ENCODE measurements at places on chromosomes 1 and 21.
A peak's percentile ranks its signal among the peaks of the same experiment; 100 is the strongest.

GRCh38 chr1:68798071-68798470, 301.2 kb upstream of the DEPDC1 start:
- H3K4me3 ChIP-seq: no peak overlapping the region
- peaks cover 5% of the 10 kb centered on the region for H3K4me1 ChIP-seq
- no peaks in the 10 kb centered on the region for H3K36me3 ChIP-seq
- no peak for DNase-seq

GRCh38 chr1:17141441-17142197, 22.4 kb upstream of the PADI2 start:
- no peak overlapping the region for H3K27ac ChIP-seq
- H3K4me3 ChIP-seq: no peak overlapping the region
- H3K27me3 ChIP-seq: peaks cover 26% of the 10 kb centered on the region
- DNase-seq: no peak
- H3K4me1 ChIP-seq: no peaks in the 10 kb centered on the region

GRCh38 chr1:172827841-172828240, 168.9 kb downstream of the FASLG start:
- no peak overlapping the region for H3K4me3 ChIP-seq
- no peaks in the 10 kb centered on the region for H3K27me3 ChIP-seq
- H3K27ac ChIP-seq: no peak overlapping the region
- no peak for DNase-seq
- no peaks in the 10 kb centered on the region for H3K36me3 ChIP-seq

DNA sequence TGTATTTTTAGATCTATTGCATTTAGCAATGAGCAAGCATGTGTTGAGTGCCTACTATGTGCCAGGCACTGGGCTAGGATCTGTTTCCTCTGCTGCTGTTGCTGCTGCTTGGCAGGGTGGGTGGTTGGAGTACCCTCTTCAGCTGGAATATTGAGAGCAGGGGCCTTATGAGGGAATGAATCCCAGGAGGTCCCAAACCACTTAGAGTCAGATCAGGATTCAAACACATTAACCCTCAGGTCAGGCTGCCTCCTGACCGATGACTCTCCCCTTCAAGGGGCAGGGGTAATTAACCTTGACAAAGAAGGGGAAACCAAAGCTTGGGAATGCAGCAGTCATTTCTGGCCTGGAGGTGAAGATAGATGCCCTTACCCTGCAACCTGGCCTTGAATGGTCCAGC, 138.0 kb downstream of the IGSF21 start:
- H3K27ac ChIP-seq: no peak overlapping the region
- peaks cover 9% of the 10 kb centered on the region for H3K4me1 ChIP-seq
- no peaks in the 10 kb centered on the region for H3K36me3 ChIP-seq
- no peak for DNase-seq
- no peak overlapping the region for H3K4me3 ChIP-seq

DNA sequence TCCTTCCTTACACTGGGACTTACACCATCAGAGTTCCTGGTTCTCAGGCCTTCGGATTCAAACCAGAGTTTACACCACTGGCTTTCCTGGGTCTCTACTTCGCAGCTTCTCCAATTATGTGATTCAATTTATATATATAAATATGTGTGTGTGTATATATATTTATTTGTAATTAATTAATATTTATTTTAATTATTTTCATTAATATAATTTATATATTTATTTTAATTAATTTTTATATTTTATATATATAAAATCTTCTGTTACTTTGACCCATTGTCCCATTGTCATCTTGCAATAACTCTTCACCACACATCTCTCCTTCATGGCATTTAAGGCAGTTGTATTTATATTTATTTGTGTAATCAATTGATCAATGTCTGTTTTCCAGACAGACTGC, 28.4 kb upstream of the ST6GALNAC3 start:
- no peaks in the 10 kb centered on the region for H3K36me3 ChIP-seq
- H3K4me3 ChIP-seq: no peak overlapping the region
- H3K27ac ChIP-seq: no peak overlapping the region
- H3K4me1 ChIP-seq: peaks cover 8% of the 10 kb centered on the region

GRCh38 chr1:30162565-30162964, 560.8 kb downstream of the MATN1 start:
- DNase-seq: no peak
- H3K27me3 ChIP-seq: peaks cover 16% of the 10 kb centered on the region
- peak overlapping the region; percentile 49 for H3K27ac ChIP-seq
- H3K4me3 ChIP-seq: no peak overlapping the region
- no peaks in the 10 kb centered on the region for H3K36me3 ChIP-seq

DNA sequence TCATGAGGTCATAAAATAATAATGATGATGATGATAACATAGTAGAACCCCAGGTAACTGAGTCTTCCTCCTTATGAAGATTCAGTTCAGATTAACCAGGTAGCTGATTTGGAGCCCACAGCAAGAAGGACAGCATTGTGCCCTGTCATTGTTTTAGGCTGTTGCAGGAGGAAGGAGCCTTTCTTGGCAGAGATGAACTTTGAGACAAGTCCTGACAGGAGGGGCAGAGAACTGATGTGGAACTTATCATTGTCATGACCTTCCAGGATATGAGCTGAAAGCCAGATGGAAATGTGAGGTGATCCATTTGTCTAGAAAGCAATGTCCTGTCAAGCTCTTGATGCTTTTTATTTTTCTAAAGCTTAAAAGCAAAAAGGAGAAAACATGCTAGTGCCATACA, 132.6 kb upstream of the COA6 start:
- H3K27me3 ChIP-seq: peaks cover 23% of the 10 kb centered on the region
- no peaks in the 10 kb centered on the region for H3K36me3 ChIP-seq
- no peak overlapping the region for H3K27ac ChIP-seq
- no peaks in the 10 kb centered on the region for H3K4me1 ChIP-seq

DNA sequence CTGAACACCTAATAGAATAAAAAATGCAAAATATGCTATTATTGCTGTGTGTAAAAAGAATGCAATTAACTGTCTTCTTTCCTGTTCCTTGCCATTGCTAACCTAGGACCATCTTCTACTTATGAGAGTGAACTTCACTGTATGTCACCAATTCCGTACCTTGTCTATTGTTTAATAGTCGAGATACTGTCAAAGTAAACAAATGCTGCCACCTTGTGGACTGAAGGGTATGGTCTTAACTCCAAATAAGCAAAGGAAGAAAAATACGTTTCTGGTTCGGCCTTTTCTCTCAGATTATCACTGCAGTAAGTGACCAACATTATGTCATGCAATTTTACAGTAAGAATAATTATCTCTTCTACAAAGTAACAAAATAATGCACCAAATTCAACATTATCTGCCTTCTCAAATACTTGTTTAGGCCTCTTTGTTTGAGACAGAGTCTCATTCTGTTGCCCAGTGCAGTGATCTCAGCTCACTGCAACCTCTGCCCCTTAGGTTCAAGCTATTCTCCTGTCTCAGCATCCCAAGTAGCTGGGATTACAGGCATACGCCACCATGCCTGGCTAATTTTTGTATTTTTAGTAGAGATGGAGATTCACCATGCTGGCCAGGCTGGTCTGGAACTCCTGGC, 133.4 kb downstream of the COP1 start:
- DNase-seq: peak; percentile 52
- peaks cover 2% of the 10 kb centered on the region for H3K27me3 ChIP-seq
- no peak overlapping the region for H3K27ac ChIP-seq
- H3K4me1 ChIP-seq: peaks cover 34% of the 10 kb centered on the region

GRCh38 chr1:78054559-78054958, 8.8 kb downstream of the GIPC2 start:
- no peaks in the 10 kb centered on the region for H3K36me3 ChIP-seq
- no peaks in the 10 kb centered on the region for H3K4me1 ChIP-seq
- H3K27me3 ChIP-seq: peaks cover 3% of the 10 kb centered on the region
- no peak for DNase-seq

DNA sequence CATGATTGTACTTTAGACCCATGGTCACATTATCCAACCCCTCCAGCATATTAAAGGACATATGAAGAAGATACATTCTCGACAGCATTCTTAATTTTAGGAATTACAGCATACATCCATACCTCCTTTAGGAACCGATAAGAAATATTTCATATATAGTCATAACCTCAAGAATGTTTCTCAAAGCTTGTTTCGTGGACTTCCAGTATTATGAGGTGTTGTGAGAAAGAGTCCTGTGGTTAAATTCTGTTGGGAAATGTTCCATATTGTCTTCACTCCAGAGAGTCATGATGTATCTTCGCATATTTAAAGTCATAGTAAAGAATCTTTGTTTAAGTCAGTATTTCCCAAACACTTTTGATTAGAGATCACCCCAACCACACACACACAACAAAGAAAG, 321.0 kb upstream of the SNX7 start:
- DNase-seq: no peak
- no peak overlapping the region for H3K4me3 ChIP-seq
- H3K4me1 ChIP-seq: peaks cover 6% of the 10 kb centered on the region

DNA sequence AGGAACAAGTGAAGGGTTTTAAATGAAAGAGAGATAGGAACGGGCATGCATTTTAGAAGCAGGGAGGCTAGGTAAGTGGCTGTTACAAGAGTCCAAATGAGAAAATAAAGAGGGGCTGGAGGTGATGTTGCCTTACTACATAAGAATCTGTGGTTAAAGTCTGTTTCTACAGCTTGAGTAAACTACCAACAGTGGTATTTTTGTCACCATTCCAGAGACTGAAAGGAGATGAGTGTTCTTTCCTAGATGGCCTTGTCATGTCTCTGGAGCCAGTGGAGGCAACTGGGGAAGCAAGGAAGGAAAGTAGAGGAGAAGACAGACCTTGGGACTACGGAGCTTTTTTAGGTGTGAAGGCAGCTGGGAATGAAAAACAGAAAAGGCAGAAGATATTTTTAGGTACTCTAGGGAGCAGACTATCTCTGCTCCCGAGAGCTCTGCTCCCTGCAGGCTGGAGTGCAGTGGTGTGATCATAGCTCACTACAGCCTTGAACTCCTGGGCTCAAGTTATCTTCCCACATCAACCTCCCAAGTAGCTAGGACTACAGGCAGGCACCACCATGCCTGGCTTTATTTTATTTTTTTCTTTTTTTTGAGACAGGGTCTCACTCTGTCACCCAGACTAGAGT, 12.2 kb downstream of the HDAC1 start:
- H3K27ac ChIP-seq: no peak overlapping the region
- H3K4me1 ChIP-seq: peaks cover 7% of the 10 kb centered on the region
- no peak overlapping the region for H3K4me3 ChIP-seq
- peaks cover 6% of the 10 kb centered on the region for H3K27me3 ChIP-seq

DNA sequence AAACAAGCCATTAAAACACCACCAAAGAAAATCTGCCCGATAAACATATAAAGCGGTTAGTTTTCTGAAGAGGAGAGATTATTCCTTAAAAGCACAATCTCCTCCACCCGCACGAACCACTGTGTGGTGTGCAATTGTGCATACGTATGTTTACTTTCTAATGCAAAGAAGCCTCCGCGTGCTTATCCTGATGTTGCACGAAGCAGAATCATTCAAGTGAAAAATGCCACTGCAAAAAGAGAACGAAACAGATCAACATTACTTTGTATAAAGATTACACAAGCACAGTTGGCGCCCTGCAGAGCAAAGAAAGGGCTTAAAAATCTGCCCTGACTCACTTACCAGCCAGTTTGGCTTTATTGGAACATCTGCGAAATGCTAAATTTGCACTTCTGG, 166.8 kb downstream of the ZNF281 start:
- peak overlapping the region; percentile 58 for H3K4me3 ChIP-seq
- DNase-seq: no peak
- H3K27me3 ChIP-seq: no peaks in the 10 kb centered on the region

DNA sequence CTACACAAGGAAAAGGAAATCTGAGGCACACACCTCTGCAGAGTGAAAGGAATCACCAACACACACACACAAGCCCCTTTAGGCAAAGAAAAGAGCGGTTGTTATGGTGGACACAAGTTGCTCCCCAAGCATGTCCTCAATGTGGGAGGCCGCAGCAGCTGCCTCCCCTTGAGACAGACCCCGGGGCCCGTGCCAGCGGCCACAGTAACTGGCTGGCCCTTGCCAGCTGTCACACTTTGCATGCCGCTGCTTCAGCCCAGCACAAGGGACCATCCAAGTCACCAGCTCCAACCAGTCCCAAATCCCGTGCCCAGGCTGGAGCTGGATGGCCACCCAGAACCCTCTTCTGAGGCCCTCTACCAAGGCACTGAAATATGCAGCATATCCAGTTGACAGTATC, 2.9 kb upstream of the OLIG1 start:
- H3K27me3 ChIP-seq: peaks cover 97% of the 10 kb centered on the region
- H3K27ac ChIP-seq: no peak overlapping the region
- no peaks in the 10 kb centered on the region for H3K36me3 ChIP-seq
- H3K4me3 ChIP-seq: no peak overlapping the region
- no peak for DNase-seq
- peaks cover 14% of the 10 kb centered on the region for H3K4me1 ChIP-seq

DNA sequence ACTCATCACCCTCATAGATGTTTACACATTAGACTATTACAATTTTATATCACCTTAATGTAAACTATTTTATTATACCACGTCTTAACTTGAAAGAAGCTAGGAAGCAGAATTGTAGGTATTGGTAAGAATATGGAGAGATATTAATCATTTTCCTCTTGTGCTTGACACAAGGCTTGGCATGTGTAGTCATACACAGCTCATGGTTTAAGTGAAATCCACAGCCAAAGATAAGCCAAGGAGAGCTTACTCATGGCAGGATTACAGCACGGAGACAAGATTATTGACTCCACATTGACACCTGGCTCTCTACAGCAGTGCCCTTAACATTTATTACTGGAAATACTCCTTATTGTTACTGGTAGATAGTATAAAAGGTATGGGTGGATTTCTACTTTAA, 68.4 kb upstream of the ADGRL4 start:
- H3K4me3 ChIP-seq: no peak overlapping the region
- H3K4me1 ChIP-seq: peaks cover 6% of the 10 kb centered on the region
- no peak overlapping the region for H3K27ac ChIP-seq
- peaks cover 8% of the 10 kb centered on the region for H3K36me3 ChIP-seq

DNA sequence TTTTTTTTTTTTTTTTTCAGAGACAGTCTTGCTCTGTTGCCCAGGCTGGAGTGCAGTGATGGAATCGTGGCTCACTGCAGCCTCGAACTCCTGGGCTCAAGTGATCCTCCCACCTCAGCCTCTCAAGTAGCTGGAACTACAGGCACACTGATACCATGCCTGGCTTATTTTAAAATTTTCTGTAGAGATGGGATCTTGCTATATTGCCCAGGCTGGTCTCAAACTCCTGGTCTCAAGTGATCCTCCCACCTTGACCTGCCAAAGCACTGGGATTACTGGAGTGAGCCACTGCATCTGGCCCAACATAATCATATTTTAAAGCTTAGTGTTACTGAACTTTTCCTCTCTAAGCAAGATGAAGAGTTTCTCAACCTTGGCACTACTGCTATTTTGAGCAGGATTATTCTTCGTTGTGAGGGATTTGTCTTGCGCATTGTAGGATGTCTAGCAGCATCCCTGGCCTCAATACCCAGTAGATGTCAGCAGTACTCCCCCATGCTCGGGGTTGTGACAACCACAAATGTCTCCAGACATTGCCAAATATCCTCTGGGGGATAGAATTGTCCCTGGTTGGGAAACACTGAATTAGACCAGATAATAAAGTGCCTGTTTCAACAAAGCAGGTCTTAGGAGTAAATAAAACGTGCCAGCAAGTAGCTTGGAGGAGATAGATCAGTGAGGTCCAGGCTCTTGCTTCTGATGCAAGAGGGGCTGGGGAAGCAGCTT, 15.1 kb upstream of the THRAP3 start:
- no peak overlapping the region for H3K4me3 ChIP-seq
- H3K27me3 ChIP-seq: peaks cover 8% of the 10 kb centered on the region
- no peak for DNase-seq
- no peaks in the 10 kb centered on the region for H3K36me3 ChIP-seq
- H3K4me1 ChIP-seq: peaks cover 20% of the 10 kb centered on the region
- H3K27ac ChIP-seq: peak overlapping the region; percentile 83
